ENCODE measurements at places on chromosomes 2 and 18.

DNA sequence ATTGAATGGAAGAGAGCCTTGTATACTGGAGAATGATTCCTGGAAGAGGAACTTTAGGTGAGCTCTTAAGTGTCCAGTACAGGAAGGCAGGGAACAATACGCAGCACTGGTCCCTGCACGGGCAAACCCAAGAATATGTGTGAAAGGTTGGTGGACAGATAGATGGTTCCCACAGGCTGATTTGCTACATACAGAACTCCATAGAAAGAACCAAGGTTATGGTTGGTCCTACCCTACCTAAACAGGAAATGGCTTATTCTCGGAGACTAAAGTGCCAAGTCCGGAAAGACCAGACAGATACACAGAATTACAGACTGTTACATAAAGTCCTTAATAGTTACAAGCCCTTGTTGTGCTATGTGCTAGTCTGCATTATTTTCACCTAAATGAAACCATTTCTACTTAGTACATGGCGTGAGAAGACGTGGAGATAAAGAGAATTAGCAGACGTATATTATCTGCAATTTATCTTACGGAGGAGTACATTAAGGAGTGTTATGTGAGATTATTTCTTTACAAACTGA, 1.2 kb downstream of the REV1 start:
- DNase-seq, result no peak

DNA sequence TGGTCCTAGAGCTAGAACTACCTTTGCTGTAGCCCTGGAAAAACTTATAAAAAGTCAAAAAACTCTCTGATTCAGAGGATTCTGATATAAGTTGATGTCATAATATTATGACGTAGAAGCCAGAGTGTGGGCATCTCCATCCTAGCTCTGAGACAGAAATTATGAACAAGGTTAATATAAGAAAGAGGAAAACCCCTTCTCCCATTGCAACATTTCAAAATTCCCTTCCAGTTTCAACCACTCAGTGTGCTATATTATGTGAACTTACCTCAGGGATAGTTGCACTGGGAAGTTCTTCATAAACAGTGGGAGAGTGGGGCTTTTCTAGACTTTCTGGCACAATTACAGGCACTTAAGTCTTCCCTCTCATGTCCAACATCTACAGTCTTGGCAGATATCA, 171.6 kb downstream of the PIK3C3 start:
- no peak for DNase-seq

DNA sequence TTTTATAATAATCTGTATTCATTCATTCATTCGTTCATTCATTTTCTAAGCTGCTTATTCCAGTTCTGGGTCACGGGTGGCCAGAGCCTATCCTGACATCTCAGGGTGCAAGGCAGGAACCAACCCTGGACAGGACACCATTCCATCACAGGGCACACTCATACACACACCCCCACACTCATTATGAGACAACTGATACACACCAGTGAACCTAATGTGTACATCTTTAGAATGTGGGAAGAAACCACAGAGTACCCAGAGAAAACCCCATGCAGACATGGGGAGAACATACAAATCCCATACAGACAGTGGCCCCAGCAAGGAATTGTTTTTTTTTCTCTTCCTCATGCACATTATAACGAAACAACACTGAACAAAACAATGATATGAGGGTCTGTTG, 54.7 kb downstream of the RTN4 start:
- no peak for DNase-seq

DNA sequence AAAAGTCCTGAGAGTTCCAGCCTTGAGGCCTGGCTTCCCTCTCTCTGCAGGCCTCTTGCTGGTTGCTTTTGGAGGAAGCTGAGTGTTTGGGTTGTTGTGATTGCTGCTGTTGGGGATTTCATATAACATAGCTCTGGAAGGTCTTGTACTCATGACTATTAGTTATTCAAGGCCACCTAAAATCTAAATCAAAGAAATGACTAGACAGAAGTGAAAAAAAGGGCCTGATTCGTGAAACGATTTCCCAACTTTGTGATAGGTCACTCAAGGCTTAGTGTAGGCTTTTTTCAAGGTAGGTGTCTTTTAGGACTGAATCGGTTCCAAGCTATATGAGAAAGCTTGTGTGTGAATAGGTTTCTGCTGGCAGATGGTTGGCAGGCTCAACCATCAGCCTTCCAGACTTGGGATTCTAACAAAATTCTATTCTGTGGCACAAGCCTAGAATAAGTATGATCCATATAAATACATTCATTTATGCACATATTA, 164.4 kb downstream of the FMNL2 start:
- DNase-seq, result no peak

GRCh38 chr18:47736376-47737140, 193.9 kb downstream of the SMAD2 start:
- DNase-seq, result no peak

GRCh38 chr2:53903011-53903410, 43.2 kb upstream of the GPR75 start:
- no peak for DNase-seq

DNA sequence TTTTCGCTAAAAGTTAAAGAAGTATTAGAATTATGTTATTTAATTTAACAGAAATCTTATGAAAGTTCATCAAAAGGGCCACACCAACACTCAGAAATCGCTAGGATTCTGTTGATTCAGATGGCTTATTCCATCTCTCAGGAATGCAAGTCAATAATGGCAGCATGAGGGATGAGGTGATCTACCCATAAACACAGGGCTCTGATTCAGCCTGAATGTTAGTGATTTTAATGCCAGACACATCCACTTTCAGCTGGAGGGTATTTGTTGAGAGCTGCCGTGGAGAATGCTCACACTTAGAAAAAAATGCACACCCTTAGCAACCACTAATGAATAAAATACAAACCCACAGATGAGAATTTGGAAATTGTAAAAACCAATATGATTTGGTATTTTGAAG, 173.3 kb upstream of the ERBB4 start:
- DNase-seq, result no peak

GRCh38 chr18:42586601-42587000, 528.9 kb downstream of the RIT2 start:
- no peak for DNase-seq

DNA sequence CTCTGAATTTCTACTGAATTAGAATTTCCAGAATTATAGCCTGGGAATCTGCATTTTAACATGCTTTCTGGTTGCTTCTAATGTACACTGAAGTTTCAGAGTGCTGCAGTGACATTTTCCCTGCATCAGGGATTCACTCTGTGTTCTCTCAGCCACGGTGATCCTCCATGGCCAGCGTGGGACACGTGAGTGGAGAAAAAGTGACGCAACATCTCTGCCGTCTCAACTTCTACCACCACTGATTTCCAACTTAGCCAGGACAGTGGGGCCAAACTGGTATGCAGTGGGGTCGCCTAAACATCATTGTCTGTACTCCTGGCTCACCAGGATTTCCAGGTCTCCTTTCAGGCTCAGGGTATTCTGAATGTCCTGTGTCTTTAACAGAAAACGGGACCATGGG, 44.6 kb downstream of the LAMA3 start:
- no peak for DNase-seq

GRCh38 chr2:205020673-205021072, 475.4 kb downstream of the PARD3B start:
- no peak for DNase-seq

- DNase-seq, result no peak
These were observed 679.6 kb upstream of the CHAC2 start for GRCh38 chr2:53087874-53088461.

DNA sequence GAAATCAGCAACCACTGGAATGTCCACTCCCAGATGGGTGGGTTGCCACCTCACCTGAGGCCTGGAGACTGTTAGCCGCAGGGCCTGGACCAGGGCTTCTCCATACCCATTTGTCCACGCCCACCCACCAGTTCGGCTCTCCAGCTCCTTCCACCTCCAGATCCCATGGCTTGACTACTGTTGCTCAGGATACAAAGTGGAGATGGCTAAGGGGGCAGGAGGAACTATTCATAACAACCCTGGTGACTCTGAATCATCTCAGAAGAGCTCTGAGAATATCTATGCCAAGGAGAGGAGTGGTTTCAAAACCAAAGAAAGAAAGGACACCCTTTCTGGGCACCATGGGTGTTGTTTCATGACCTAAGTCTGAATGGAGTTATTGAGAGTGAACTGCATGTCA, 145.8 kb downstream of the LAMA3 start:
- DNase-seq, result no peak

DNA sequence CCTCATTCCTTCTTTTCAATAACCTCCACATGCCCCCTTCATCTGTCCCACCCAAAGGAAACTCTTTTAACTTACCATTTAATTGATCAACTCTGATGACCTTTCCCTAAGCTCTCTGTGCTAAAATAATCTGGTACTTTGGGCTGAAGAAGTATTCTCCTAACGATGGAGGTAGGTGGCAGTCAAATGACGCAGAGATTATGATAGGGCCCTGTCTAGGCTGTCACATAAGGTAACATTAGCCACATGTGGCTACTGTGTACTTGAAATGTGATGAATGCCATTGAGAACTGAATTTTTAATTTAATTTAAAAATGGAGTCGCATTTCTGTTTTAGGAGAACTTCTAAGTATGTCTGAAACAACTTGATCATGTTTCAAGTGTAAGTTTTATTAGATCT, 140.5 kb upstream of the TNP1 start:
- no peak for DNase-seq

All from CD8-positive, alpha-beta memory T cell (primary cell).